ENCODE measurements at places on chromosomes 2 and 18.

DNA sequence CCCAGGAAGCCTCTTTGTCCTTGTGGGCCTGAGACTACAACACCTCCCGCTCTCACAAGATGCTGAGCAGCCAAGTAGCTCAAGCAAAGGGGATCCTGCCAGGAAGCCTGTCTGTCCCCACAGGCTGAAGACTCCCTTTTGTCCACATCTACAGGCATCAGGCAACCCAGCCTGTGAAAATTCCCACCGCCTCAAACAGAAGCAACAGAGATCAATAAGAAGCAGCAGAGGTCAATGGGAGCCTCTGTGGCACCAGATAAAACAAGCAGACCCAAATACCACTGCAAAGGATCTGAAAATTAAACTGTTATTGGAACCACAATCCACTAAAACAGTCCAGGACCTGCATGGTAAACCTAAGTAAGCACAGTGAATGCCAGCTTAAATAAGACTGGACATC lies 48.5 kb downstream of the ASXL2 start:
- no peak for DNase-seq

- DNase-seq = no peak
These were observed 78.5 kb upstream of the STK17B start for GRCh38 chr2:196249860-196250259.

- no peak for DNase-seq
These were observed 183.1 kb downstream of the INO80D start for GRCh38 chr2:205902900-205903237.

DNA sequence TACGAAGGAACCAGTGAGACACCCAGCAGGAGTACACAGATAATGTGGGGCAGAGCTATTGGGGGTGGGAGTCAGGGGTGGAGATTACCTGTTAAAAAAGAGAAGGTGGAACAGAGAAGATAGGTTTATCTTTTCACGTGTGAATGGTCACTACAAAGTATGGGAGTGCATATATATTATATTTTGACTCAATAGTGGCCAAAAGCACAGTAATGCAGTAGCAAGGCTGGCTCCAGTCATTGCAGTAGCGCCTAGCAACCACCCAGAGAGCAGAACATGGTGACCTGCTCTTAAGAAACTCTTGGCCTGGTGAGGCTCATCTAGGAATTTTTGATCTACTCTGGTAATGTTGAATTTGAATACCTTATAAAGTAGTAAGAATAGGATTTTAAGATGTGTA lies 1.0 kb downstream of the IMPACT start:
- no peak for DNase-seq

DNA sequence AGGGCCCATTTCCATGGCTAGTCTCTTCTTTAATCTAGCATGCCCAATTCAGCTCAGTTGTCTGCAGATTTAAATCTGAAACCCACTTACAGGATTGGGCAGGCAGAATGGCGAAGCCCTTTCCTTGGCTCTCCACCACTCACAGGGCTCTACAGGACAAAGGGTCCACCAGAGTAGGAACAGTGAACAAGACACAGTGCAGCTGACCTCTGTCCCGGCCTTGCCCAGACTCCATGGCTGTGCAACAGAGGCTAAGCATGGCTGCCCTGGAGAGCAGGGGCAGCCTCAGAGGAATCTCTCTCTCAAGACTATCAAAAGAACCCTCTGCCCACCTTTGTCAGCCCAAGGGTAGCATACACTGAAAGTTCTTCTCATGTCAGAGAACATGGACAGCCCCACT lies 9.7 kb upstream of the ATP6V1B1 start:
- DNase-seq = no peak

DNA sequence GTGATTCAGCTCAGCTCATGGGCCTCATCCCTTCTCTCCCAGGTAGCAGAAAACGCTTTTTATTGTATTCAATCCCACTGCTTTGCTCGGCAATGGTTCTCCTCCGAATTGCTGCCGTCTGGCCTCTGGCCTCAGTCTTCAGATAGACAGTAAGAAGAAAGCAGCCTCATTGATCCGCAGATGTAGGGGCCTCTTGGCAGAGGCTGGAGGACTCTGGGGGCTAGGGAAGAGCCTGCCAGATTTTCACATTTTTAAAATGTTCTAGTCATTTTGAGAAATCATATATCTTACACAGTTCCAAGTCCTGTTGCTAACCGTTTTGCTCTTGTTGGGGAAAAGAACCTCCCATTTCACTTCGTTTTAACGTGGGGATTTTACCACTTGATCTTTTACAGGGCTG lies 123.3 kb downstream of the RNF144A start:
- DNase-seq = no peak

GRCh38 chr2:45606796-45607195 lies 4.3 kb downstream of the SRBD1 start:
- no peak for DNase-seq

GRCh38 chr2:88746929-88747490 lies 55.5 kb downstream of the RPIA start:
- no peak for DNase-seq

GRCh38 chr18:52394602-52395001 lies 54.6 kb downstream of the DCC start:
- no peak for DNase-seq

DNA sequence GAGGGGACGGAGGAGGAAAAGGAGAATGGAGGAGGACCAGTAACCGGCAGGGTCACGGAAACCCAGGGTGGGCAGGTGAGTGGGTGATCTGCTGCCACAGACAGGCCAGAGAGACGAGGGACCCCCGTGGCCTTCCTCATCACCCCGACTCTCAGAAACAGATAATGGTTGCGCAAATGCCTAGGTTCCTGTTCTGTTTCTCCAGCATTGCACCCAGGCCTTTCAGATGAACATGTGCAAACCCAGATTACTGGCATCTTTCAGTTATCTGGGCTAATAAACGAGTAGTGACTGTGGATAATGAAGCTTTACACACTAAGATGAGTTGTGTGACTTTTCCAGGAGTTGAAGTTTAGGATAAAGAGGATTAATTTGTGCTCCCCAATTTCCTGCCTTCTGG lies 46.5 kb downstream of the TET3 start:
- peak; percentile 66 for DNase-seq

- no peak for DNase-seq
These were observed 49.3 kb upstream of the RBBP8 start for GRCh38 chr18:22883827-22884226.
